ENCODE measurements at places on chromosomes 1 and 21. TPM values are rescaled to one million over a fixed set of nuclear protein-coding genes. Genes with fewer than 3 reads are reported as not detected.
A peak's percentile ranks its signal among the peaks of the same experiment; 100 is the strongest.

ZSWIM5 gene
- total RNA-seq: under 0.01 TPM

RBP7 gene
- not detected for total RNA-seq

NBL1 gene
- total RNA-seq: 14.0 TPM

ARHGAP30 gene
- total RNA-seq: not detected

DNA sequence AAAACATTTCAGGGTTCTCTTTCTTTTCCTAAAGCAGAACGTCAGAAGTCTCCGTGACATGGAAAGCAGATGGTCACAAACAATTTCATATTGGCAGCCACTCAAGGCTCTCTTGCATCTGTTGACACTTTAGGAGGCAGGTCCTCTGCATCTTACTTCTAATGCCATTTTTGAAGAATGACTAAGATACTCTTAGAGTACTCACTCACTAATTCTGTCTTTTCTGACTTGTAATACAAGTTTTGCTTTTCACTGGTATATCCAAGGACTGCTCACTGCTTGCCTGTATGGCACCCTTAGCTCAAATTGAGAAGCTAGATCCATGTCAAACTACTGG, 68.3 kb downstream of the PRRX1 start:
- H3K4me1 ChIP-seq: peaks cover 13% of the 10 kb centered on the region
- no peak overlapping the region for H3K27ac ChIP-seq
- peaks cover 13% of the 10 kb centered on the region for H3K36me3 ChIP-seq
- no peaks in the 10 kb centered on the region for H3K27me3 ChIP-seq

DNA sequence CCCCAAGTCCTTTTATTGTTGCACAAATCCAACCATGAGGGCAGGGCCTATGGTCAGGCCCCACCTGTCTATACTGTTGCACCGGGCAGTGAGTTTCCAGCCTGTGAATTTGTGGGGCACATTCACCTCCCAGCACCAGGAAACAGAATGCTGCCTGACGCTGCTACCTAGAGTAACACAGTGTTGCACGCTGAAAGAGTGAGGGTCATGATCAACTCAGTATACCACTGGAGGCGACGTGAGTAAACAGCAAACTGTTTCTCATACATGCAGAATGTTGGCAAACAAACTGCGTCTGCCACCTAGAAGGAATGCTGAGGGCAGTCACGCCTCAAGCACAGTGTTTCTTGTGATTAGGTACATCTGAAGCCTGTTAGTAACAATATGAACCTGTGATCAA, 13.4 kb upstream of the LRRC47 start:
- H3K27me3 ChIP-seq: no peaks in the 10 kb centered on the region
- no peaks in the 10 kb centered on the region for H3K4me1 ChIP-seq
- DNase-seq: no peak
- no peak overlapping the region for H3K4me3 ChIP-seq
- peaks cover 4% of the 10 kb centered on the region for H3K36me3 ChIP-seq

DNA sequence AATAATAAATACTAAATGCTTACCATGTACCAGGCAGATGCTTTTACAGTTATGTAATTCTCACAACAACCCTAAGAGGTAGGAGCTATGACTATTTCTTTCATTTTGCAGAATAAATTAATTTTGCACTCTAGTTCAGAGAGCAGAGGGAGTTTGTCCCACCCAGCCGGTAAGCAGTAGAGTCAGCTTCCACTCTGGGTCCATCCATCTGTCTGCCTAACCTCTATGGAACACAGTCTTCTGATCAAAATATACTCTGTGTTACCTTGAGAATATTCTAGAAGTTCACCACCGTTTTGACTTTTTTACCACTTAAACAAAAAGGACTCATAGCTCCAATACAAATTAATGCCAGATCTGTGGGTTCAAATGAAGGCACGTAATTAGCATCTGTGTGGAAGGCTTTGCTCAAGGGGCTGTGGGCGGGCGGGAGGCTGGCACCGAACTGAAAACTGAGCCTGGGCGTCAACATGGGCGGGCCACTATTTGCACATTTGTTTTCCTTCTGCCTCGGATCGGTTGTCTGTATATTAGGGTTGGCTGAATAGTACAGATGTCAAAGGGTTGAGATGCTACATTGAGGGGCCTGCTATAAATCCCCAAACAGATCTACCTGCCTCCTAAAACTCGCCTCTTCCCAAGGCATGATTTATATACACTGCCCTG, 33.1 kb upstream of the LMO4 start:
- no peak overlapping the region for H3K27ac ChIP-seq
- H3K27me3 ChIP-seq: peaks cover 2% of the 10 kb centered on the region
- H3K4me3 ChIP-seq: no peak overlapping the region
- no peaks in the 10 kb centered on the region for H3K36me3 ChIP-seq
- DNase-seq: no peak

- no peaks in the 10 kb centered on the region for H3K27me3 ChIP-seq
- peak; percentile 26 for DNase-seq
- peaks cover 17% of the 10 kb centered on the region for H3K36me3 ChIP-seq
- no peak overlapping the region for H3K27ac ChIP-seq
Measured at GRCh38 chr1:205729945-205730610, 19.9 kb downstream of the NUCKS1 start.

DNA sequence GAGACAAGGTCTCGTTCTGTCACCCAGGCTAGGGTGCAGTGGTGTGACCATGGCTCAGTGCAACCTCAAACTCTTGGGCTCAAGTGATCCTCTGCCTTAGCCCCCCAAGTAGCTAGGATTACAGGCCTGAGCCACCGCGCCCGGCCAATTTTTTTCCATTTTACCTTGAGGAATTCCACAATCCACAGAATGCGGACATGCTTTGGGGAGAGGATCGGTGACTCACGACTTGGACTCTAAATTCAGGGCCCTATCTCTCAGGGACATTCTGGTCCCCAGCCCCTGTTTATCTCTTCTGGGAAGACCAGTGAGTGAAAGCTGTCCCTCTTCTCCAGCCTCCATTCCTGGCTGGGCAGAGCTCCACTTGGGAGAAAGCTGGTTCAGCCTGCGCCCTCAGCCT, 5.2 kb downstream of the PADI1 start:
- no peaks in the 10 kb centered on the region for H3K36me3 ChIP-seq
- no peak overlapping the region for H3K4me3 ChIP-seq
- H3K27ac ChIP-seq: no peak overlapping the region
- H3K4me1 ChIP-seq: peaks cover 12% of the 10 kb centered on the region

DNA sequence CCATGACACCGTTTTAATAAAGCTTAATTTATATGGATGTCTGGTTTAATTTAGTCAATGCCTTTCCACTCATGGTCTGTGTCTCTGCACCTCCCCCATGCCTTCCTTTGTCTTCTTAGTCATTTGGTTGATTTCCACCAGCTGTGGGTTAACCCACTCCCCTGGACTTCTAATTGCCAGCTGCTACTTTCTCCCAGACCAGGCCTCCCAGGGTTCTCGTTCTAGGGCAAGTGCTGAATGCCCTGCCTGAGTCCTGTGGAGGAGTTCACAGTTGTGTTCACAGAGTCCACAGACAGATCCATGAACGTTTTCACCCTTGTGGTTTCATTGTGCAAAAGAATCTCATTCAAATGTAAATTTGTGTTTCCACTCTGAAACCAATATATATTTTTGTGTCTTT, 243.4 kb downstream of the NUF2 start:
- no peak overlapping the region for H3K4me3 ChIP-seq
- H3K4me1 ChIP-seq: no peaks in the 10 kb centered on the region
- no peaks in the 10 kb centered on the region for H3K36me3 ChIP-seq
- H3K27ac ChIP-seq: no peak overlapping the region

- no peaks in the 10 kb centered on the region for H3K27me3 ChIP-seq
- DNase-seq: peak; percentile 17
- peaks cover 10% of the 10 kb centered on the region for H3K36me3 ChIP-seq
- peaks cover 2% of the 10 kb centered on the region for H3K4me1 ChIP-seq
Measured at GRCh38 chr1:42841010-42841409, 5.4 kb upstream of the ZNF691 start.

DNA sequence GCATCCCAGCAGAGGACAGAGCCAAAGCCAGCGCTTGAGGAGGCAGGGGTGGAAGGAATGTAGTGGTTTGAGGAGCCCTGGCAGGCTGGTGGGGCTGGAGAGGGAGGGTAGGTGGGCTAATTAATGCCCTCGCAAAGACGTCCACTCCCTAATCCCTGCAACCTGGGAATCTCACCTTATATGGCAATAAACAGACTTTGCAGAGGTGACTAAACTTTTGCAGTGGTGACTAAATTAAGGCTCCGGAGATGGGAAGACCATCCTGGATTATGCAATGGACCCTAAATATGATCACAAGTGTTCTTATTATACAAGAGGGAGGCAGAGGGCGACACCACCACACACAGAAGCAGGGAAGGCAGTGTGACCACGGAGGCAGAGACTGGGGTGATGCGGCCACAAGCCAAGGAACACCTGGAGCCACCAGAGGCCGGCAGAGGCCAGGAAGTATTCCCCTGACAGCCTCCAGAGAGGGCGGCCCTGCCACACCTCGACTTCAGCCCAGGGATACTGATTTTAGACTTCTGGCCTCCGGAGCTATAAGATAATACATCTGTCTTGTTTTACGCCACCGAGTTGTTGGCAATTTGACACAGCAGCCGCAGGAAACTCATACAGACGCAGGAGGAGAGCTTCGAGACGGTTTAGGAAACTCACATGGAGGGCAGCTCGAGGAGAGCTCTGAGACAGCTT, 23.1 kb upstream of the NPPB start:
- no peaks in the 10 kb centered on the region for H3K36me3 ChIP-seq
- no peak for DNase-seq
- peaks cover 52% of the 10 kb centered on the region for H3K27me3 ChIP-seq
- no peaks in the 10 kb centered on the region for H3K4me1 ChIP-seq
- H3K4me3 ChIP-seq: no peak overlapping the region
- no peak overlapping the region for H3K27ac ChIP-seq

- no peak overlapping the region for H3K4me3 ChIP-seq
- DNase-seq: peak; percentile 52
- H3K36me3 ChIP-seq: no peaks in the 10 kb centered on the region
- H3K4me1 ChIP-seq: no peaks in the 10 kb centered on the region
- H3K27ac ChIP-seq: no peak overlapping the region
- no peaks in the 10 kb centered on the region for H3K27me3 ChIP-seq
Measured at GRCh38 chr21:31316488-31317169, 27.4 kb downstream of the TIAM1 start.

DNA sequence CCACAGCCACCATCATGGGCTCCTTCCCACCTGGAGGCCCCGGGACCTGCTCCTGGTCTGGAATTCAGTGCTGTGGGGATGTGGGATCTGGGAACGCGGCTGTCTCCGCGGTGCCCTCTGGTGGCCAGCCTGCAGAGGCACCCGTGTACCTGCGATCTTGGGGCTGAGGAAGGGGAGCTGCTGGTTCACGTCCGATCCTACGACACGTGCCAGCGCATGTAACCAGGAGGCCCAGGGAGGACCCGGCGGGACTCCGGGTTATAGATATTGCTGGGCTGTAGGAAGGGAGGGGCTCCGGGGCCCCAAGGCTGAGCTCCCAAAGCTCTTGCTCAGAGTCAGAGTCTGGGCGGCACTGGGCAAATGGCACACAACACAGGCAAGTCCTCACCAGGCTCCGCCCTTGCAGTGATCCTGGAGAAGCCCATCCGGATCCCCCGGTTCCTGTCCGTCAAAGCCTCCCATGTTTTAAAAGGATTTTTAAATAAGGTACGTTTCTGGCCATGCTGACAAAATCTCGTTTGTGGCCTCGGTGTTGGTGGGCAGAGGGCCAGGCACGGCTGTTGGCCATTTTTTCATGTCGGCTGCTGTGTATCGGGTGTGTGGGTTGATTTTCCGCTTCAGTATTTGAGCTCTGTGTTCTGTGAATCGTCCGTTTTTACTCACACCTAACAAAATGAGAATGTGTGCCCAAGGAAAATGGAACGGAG, 20.1 kb downstream of the FAAP20 start:
- no peak overlapping the region for H3K4me3 ChIP-seq
- peaks cover 3% of the 10 kb centered on the region for H3K4me1 ChIP-seq
- no peaks in the 10 kb centered on the region for H3K36me3 ChIP-seq
- peak; percentile 54 for DNase-seq
- H3K27me3 ChIP-seq: no peaks in the 10 kb centered on the region

DNA sequence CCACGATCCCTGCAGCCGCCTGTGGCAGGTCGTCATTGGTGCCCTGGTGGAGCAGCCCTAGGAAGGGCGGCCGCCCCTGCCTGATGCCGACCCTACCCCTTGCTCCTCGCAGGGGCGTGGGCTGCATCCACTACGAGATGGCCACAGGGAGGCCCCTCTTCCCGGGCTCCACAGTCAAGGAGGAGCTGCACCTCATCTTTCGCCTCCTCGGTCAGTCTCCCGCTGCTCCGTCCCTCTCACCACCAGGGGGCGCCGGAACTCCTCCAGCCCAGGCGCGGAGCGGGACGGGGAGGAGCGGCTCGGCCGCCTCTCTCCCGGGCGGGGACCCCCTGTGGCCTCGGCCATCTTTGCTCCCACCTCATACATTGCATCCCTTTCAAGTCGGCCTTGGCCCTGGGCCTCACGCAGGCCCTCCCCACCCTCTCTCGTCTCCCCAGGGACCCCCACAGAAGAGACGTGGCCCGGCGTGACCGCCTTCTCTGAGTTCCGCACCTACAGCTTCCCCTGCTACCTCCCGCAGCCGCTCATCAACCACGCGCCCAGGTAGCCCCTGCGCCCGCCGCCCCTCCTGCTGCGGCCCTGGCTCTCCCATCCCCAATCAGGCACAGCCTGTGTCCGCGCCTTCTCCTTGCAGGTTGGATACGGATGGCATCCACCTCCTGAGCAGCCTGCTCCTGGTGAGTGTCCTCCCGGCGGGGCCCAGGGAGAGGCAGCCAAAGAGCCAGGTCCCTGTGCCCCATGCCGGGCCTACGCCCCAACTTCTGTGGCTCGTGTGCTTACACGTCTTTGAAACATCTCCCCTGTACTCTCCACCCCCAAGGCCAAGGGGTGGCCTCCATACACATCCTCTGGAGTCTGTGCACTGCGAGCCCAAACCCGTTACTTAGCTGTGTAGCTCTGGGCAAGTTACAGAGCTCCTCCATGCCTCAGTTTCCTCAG, 24.7 kb downstream of the CDK18 start:
- no peak overlapping the region for H3K27ac ChIP-seq
- peaks cover 26% of the 10 kb centered on the region for H3K27me3 ChIP-seq
- DNase-seq: peak; percentile 50
- H3K36me3 ChIP-seq: no peaks in the 10 kb centered on the region

DNA sequence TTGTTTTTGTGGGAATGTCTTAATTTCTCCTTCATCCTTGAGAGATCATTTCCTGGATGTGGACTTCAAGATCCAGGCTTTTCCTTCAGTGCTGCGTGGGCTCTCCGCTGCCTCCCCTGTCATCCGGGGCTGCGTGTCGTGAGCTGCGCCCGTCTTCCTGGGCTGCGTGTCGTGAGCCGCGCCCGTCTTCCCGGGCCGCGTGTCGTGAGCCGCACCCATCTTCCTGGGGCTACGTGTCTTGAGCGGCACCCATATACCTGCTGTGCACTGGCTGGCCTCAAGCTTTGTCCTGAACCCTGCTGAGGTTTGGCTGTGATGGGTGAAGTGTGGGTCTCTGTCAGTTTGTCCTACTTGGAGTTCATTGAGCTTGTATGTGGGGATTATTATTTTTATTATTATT, 55.1 kb downstream of the PCNT start:
- no peaks in the 10 kb centered on the region for H3K4me1 ChIP-seq
- H3K27ac ChIP-seq: no peak overlapping the region
- H3K36me3 ChIP-seq: peaks cover 10% of the 10 kb centered on the region
- no peaks in the 10 kb centered on the region for H3K27me3 ChIP-seq
- H3K4me3 ChIP-seq: no peak overlapping the region
- no peak for DNase-seq

Data from IMR-90 (cell line).